Anterior cingulate cortex (tissue), 58 donors: ENCODE measurements at places on chromosomes 11 and 22.

GRCh38 chr11:132258875-132259274, 888.5 kb downstream of the NTM start:
- no peak for DNase-seq

- DNase-seq = no peak
Measured at GRCh38 chr11:32448232-32448631, 12.9 kb upstream of the WT1 start.

DNA sequence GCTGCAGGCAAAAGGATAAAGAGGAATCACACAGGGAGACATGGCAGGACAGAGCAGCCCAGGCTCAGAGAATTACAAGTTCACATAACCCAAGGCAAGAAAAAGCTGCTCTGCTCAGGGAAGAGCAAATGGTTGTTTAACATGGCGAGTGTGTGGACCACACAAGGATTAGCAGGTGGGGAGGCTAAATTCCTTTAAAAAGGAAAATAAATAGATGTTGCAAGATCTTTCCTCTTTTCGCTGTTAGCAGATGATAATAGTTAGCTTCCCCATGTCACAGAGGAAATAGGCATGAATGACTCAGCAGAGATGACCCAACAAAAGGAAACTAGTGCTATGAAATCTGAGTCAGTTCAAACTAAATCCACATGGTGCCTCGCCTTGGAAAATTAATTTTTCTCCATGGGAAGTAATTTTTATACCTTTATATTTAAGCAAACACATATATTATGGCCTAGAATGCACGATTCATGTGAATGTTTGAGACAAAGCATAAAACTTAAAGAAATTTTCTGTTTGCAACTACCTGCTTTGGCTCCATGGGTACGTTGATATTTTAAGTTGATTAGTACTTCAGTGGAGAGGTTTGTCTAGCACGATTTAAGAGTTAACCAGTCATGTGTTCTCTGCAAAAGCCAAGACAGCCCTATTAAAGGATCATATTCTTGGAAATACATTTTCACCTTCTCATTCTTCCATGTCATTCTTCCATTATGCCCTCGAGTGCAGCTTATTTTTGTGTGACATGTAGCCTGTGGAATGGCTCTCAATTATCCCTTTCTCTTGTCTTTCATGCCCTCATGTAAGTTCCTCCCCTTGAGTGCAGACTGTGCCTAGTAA, 38.5 kb upstream of the FJX1 start:
- DNase-seq = no peak

GRCh38 chr11:96338910-96339705, 3.9 kb downstream of the MAML2 start:
- peak; percentile 35 for DNase-seq

DNA sequence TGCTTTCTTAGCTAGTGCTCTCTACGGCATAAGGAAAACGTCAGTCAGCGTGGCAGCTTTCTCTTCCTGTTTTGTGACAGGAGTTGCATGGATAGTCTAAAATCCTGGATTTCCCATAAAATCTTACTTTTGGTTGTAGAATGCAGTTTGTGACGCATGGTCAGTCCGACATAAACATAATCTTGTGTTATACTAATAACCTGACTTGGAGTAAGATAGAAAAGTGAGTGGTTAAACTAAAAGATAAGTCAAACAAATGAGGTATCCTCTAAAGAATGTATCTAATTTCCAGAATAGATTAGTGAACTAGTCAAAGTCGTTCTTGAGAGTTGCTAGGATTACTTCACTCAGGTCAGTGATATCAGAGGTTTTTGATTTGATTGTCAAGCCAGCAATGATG, 157.6 kb downstream of the PGR start:
- no peak for DNase-seq

GRCh38 chr11:38461751-38462150, 1863.7 kb upstream of the RAG2 start:
- DNase-seq = no peak

- no peak for DNase-seq
Measured at GRCh38 chr11:7538466-7539454, 25.0 kb downstream of the PPFIBP2 start.

GRCh38 chr11:104798789-104799188, 99.5 kb downstream of the CASP12 start:
- DNase-seq = no peak

DNA sequence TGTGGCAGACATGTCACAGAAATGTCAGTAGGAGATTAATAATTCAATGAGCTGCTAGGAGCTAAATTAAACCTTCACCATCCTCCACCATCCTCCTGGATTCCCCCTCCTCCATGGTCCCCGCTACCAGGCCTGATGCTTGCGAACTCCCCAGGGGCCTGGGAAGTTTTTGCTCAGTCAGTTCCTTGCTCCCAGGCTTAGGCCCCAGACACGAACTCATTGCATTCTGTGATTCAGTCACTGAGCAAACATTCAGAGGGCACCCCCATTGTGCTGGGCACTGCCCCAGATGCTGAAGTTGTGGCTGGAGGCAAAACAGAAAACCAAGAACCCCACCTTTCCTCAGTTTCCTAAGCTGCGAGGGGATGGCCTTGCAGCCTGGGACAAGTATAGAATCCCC, 14.3 kb downstream of the NPTXR start:
- no peak for DNase-seq

DNA sequence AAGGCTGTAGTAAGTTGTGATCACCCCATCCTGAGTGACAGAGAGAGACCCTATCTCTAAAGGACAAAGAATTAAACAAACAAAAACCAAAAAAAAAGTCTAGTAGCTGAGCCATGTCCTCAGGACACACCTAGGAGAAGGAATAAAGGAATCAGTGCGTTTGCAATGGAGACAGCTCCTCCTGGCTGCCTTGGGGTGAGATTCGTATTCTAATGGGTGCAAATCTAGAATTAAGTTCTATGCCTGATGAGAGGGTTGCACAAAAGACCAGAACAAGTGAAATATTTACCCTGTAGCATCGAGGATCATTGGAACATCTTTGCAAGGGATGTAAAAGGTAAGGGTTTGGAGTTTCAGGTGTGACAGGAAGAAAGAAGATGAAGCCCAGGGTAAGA, 70.3 kb upstream of the BMAL1 start:
- no peak for DNase-seq

GRCh38 chr11:29538339-29539036, 478.3 kb downstream of the KCNA4 start:
- no peak for DNase-seq

- DNase-seq = no peak
Measured at GRCh38 chr11:45864041-45864440, 16.8 kb downstream of the CRY2 start.

DNA sequence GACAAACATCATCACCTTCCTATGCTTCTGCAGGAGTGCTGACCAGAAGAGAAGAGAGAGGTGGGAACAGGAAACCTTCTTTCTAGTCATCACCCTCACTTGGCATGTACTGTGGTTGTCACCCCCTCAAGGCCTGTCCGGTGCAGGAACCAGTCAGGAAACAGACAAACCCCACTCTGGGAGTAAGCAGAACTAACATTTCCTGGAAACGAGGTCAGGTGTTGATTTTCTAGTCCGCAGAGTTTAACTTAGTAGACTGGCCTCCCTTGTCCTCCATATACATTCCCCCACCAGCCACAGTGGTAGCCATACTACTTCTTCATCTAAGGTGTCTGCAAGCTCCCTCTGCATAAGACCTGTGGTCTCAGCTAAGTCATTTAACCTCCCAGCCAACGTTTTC, 80.7 kb upstream of the NCAM1 start:
- DNase-seq = no peak

DNA sequence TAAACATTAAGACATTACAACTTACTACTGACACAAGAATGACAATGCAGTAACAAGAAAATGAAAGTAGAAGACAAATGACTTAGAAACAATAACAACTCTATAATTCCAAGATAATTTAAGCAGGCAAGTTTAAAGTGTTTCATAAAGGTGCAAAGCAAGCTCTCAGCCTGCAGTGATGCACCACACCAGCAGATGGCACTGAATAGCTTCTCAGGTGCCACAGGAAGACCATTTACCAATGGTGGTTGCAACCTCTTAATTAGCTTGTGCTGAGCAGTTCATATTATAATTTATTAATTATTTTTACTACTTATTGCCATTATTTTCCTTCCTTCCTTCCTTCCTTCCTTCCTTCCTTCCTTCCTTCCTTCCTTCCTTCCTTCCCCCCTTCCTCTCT, 60.6 kb downstream of the NXPE2 start:
- DNase-seq = no peak

GRCh38 chr22:26972286-26972685, 314.9 kb downstream of the MIAT start:
- no peak for DNase-seq

DNA sequence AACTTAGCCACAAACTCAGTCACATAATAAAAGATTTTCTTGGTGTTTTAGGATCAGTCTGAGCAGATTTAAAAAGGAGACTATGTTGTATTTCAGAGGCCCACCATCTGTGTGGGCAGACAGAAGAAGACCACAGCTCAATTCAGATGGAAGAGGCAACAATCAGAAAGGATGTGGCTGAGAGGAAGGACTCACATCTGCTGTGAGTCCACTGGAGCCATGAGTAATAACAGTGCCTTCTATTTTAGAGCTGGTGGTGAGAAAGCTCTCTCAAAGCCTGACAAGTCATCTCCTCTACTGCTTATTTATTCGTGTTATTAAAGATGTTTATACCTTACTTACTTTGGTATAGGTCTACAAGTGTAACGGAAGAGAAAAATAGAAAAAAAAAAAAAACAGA, 357.2 kb downstream of the OPCML start:
- no peak for DNase-seq

DNA sequence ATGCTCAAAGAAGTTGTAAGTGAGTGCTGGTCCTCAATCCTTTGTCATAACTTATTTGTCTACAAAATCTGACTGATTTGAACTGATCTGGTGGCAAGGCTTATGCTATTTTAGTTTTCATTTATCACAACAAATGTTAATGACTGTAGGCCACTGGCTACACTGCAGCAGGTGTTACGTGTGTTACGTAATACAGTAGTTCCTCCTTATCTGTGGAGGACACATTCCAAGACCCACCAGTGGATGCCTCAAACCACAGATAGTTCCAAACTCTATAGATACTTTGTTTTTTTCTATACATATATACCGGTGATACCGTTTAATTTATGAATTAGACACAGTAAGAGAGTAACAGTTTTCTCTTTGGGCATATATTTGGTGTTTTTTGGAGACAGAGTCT, 7.0 kb downstream of the MADD start:
- DNase-seq = no peak

DNA sequence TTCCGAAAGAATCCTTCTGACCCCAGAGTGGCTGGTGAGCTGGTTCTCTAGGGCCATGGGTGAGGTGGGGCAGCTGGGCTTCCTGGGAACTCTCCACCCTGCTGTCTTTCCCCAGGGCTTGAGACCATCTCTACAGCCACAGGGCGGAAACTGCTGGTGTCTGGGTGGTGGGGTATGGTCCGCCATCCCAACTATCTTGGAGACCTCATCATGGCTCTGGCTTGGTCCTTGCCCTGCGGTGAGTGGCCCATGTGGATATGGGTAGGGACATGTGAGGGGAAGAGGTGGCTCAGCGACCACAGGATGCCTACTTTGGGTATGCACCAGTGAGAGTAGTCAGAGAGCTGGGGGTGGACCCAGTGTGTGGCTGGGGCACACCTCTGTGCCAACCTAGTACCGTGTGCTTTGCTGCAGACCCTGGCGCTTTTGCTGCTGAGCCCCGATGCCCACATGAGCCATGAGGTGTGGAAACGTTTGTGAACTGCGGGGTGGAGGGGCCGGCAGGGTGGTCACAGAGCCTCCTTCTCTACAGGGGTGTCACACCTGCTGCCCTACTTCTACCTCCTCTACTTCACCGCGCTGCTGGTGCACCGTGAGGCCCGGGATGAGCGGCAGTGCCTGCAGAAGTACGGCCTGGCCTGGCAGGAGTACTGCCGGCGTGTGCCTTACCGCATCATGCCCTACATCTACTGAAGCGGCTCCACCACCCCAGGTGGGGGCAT, 2.0 kb downstream of the ZNHIT2 start:
- DNase-seq = no peak

DNA sequence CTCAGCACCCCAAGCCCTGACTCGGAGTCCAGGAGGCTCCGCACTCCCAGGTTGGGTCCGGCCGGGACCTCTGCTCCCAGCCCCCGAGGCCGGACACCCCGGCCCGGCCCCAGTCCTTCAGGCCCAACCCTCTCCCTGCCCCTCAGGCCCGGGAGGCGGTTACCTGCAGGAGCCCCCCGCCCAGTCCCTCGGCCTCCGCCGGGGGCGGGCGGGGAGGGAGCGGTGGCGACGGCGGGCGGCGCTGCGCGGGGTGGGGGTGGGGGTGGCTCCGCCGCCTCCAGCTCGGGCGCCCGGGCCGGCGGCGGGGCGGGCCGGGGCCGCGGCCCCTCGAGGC, 310 bp downstream of the TCF20 start:
- DNase-seq = no peak

- no peak for DNase-seq
Measured at GRCh38 chr22:44648085-44648820, 53.8 kb upstream of the PRR5 start.

- DNase-seq = no peak
Measured at GRCh38 chr11:50182486-50182885, 149.8 kb downstream of the OR4C45 start.

GRCh38 chr11:72446929-72447769, 12.8 kb upstream of the CLPB start:
- DNase-seq = no peak

DNA sequence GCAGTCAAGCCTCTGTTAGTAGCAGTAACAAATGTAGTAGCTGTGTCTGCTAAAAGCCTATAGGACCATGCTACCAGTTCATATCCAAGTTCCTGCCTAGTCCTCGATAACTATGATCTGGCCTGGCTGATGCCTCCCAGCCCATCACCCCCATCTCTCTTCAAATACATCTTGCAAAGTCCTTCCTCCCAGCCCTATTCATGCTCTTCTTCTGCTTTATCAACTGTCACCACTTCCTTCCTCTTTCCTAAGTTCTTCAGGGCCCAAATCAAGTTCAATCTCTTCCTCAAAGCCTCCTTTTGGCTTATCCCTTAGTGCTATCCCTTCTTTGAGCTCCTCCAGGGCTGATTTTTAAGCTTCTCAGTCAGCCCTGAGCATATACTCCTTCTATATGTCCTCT, 150.9 kb upstream of the THY1 start:
- DNase-seq = no peak

- DNase-seq = peak; percentile 6
Measured at GRCh38 chr11:35944503-35945136, 758 bp downstream of the LDLRAD3 start.

DNA sequence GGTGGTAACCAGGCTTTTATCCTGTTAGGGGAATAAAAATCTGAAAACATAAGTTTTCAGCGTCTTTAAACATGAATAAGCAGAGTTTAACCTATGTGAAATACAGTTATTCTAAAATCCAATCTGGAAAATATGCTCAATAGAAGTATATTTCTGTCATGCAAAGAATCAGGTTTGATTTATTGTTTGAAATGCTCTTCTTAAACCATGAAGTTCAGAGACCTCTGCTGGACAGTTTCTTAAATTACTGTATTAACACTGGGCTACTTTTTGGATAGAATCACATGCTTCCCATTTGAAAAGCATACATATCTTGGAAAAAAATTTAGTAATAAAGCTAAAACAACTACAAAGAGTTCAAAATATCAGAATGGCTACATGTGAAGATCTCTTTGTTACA, 25.4 kb downstream of the APIP start:
- no peak for DNase-seq

GRCh38 chr11:128448981-128449713, 138.2 kb downstream of the ETS1 start:
- DNase-seq = no peak

- no peak for DNase-seq
Measured at GRCh38 chr11:47329431-47329986, 23.0 kb downstream of the MYBPC3 start.
